Myometrial cell (primary cell): ENCODE measurements at places on chromosomes 2 and 18. TPM values are rescaled to one million over a fixed set of nuclear protein-coding genes. Genes with fewer than 3 reads are reported as not detected.

Gene TXNDC2
- not detected in 2 replicates for total RNA-seq

Gene EFR3B
- under 0.01 and 0.18 TPM in 2 replicates for total RNA-seq

Gene HAUS1
- total RNA-seq: 47.1 and 115 TPM in 2 replicates

Gene SLC8A1
- total RNA-seq: 17.0 and 17.9 TPM in 2 replicates

Gene GREB1L
- 0.89 and 1.2 TPM in 2 replicates for total RNA-seq

Gene MYCN
- total RNA-seq: 1.2 TPM in 1 of 2 replicates, not detected in the other

Gene POLR1A
- total RNA-seq: 15.8 and 16.1 TPM in 2 replicates

Gene FBLN7
- under 0.01 TPM in 1 of 2 replicates, not detected in the other for total RNA-seq

Gene CDK5R2
- total RNA-seq: 0.71 TPM in 1 of 2 replicates, not detected in the other

Gene SERPINB13
- not detected in 2 replicates for total RNA-seq

Gene SLC1A4
- total RNA-seq: 18.2 and 19.3 TPM in 2 replicates

Gene ELOA2
- total RNA-seq: not detected in 2 replicates

Gene STK17B
- total RNA-seq: 21.3 and 25.2 TPM in 2 replicates

Gene ARHGAP15
- not detected in 2 replicates for total RNA-seq

Gene ERBB4
- not detected in 2 replicates for total RNA-seq

Gene CRYGB
- total RNA-seq: not detected in 2 replicates

Gene TOGARAM2
- under 0.01 and 0.53 TPM in 2 replicates for total RNA-seq

Gene ONECUT2
- total RNA-seq: not detected in 2 replicates

Gene C1GALT1C1L
- 0.86 and 3.9 TPM in 2 replicates for total RNA-seq

Gene RFTN2
- 0.29 and 1.9 TPM in 2 replicates for total RNA-seq

Gene GDF7
- total RNA-seq: under 0.01 and 0.53 TPM in 2 replicates

Gene NT5C1B
- not detected in 2 replicates for total RNA-seq

Gene FHOD3
- total RNA-seq: under 0.01 and 0.29 TPM in 2 replicates

Gene COL4A4
- not detected in 2 replicates for total RNA-seq

Gene FTCDNL1
- 0.18 and 0.58 TPM in 2 replicates for total RNA-seq

Gene TWIST2
- total RNA-seq: 78.7 and 80.6 TPM in 2 replicates

Gene MARCHF4
- 1.4 and 2.6 TPM in 2 replicates for total RNA-seq

Gene IL36A
- total RNA-seq: not detected in 2 replicates

Gene TBR1
- total RNA-seq: not detected in 2 replicates

Gene SERPINB11
- total RNA-seq: not detected in 2 replicates

Gene CCL20
- total RNA-seq: 0.18 and 0.86 TPM in 2 replicates

Gene ATOH8
- 1.2 and 7.4 TPM in 2 replicates for total RNA-seq

Gene LYPD1
- total RNA-seq: not detected in 2 replicates

Gene CERKL
- total RNA-seq: not detected in 2 replicates

Gene EMILIN1
- 397 and 406 TPM in 2 replicates for total RNA-seq

Gene PTMA
- 654 and 669 TPM in 2 replicates for total RNA-seq

Gene ALLC
- total RNA-seq: not detected in 2 replicates
